ENCODE measurements at places on chromosomes 6 and 20. TPM values are rescaled to one million over a fixed set of nuclear protein-coding genes. Genes with fewer than 3 reads are reported as not detected.

Gene PRICKLE4
- 0.86 TPM for total RNA-seq

- DNase-seq, result no peak
These were observed 29.9 kb downstream of the EZR start for GRCh38 chr6:158789115-158789917.

DNA sequence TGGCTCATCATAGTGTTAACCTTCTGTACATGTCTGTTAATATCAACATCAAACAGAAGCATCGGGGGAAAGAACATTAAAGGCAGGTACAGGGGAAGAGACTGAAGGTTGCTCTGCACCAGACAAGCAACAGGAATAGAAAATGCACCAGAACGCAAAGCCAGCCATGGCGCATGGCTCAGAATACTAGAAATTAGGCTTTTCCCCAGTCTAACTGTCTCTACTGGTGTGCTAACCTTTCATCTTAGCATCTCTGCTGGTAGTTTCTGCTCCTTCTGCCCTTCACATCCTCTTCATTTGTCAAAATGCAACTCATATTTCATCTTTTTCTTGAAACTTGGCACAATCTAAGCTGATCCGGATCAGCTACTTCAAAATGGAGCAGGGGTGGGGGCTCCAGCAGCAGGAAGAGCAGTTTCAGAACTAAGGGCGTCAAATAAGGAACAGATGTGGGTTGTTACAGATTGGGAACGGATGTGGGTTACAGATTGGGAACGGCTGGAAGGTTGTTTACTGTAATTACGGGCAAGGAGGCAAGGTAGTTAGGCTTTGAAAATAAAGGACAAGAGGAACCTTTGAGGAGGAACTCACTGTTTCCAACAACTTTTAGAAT is 13.1 kb upstream of the RNASET2 start:
- peak; percentile 20 for DNase-seq

DNA sequence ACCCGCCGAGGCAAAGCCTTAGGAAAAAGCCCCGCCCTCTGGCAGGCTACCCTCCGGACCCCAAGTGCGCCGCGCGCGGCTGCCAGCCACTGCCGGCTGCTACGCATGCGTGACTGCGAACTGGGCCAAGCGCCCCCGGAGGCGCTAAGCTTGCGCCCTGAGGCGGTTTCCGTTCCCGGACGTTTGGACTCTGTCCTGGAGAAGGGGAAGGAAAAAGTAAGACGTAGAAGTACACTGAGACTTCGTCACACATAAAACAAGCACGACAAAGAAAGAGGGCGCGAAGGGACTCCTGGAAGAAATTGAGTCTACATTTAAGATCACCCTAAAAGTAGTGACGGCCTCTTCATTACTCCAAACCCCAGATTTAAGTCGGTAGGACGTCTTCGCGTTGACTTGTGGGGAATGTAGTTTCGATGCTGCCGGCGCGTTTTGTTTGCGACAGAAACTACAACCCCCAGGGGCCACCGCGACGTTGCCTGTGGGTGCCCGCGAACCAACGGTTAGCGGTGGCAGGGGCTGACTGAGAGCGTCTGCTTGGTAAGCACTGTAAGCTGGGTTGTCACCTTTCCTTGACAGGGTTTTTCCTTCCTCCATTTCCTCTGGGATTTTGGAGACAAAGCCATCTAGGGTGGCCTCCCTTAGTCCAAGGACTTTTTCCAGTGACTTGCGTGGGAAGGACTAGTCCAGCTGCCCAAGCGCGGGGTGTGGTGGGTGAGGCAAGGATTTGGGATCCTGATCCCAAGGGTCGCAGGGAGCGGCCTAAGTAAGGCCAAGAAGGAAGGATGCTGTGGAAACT is at the start of gene CEP57L1:
CEP57L1 (plus strand) TSS at position 472 of the 799 bp plus-strand sequence. CDS start 49,715 bp downstream, outside the sequence.
- peak; percentile 99 for DNase-seq

Gene RHAG
- not detected for total RNA-seq

DNA sequence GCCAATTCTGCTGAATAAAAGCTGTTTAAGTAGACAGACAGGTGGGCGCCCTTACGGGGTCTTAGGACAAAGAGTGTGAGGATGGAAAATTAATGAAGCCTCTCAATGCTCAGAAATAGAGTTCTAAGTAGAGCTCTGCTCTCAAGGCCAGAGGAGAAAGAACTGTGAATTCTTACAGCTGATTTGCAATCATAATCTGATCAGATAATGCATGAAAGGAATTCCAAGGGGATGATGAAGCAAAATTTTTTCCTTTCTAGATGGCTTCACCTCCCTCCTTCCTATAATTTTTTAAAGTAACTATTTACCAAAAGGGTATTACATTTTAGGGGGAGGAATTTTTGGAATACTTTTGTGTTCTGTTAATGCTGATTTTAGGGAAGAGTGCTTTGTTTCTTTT is 308.1 kb upstream of the HS3ST5 start:
- DNase-seq, result no peak

Gene LGSN
- total RNA-seq, result 0.32 TPM

Gene HLA-A
- total RNA-seq, result 421 TPM

DNA sequence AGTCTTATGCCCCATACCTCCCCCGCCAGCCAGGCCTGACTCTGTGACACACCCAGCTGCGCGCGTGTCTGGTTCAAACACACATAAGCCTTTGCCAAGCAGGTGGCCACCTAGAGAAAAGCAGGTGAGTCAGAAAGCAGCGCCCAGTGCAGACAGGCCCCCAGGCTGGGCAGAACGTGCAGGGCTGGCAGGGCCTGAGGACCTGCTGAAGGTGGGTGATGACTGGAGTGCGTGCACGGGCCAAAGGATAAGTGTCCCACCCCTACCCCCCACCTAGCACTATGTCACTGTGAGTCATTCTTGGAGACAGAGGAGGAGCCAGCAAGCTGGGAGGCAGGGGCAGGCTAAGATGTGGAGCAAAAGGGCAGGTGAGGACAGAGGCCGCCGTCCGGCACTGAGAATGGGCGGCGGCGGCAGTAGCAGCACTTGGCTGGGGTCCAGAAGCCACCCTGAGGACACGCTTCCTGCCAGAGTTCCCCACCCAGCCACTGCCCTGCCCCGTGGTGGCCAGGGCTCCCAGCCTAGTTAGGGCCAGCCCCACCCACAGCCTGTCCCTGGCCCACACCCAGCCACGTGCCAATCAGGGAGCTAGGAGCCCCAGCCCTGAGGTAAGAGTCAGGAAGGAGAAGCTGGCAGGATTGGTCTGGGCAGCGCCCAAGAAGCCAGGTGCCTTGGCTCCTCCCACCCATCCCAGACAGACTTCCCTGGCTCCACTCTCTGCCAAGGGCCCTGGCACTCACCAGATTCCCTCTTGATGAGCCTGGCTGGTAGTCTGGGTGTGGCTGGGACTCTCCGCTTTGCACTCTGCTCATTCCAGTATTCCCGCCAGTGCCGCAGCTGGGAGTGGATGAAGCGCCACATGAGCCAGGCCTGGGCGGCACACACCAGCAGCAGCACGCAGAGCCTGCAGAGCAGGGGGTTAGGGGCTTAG is 72.7 kb downstream of the TRAM2 start:
- peak; percentile 77 for DNase-seq

- DNase-seq, result no peak
These were observed 48.2 kb upstream of the BLCAP start for GRCh38 chr20:37575884-37576283.

Gene ECT2L
- total RNA-seq, result not detected

Gene COX4I2
- total RNA-seq, result not detected

GRCh38 chr6:111984516-111985201 is 69.2 kb upstream of the CCN6 start:
- no peak for DNase-seq
